ENCODE measurements at places on chromosomes 16 and 17. TPM values are rescaled to one million over a fixed set of nuclear protein-coding genes. Genes with fewer than 3 reads are reported as not detected.
A peak's percentile ranks its signal among the peaks of the same experiment; 100 is the strongest.

GRCh38 chr16:49376206-49376605 is 2.6 kb downstream of the C16orf78 start:
- DNase-seq, result no peak

GRCh38 chr17:71869841-71870545 is 250.8 kb upstream of the SOX9 start:
- no peak for DNase-seq

GRCh38 chr17:68418876-68419275 is 38.4 kb downstream of the WIPI1 start:
- DNase-seq, result no peak

Gene HSD17B2
- total RNA-seq, result not detected

Gene PRPSAP2
- total RNA-seq, result 23.8 TPM

Gene PRSS21
- total RNA-seq, result 1.4 TPM

DNA sequence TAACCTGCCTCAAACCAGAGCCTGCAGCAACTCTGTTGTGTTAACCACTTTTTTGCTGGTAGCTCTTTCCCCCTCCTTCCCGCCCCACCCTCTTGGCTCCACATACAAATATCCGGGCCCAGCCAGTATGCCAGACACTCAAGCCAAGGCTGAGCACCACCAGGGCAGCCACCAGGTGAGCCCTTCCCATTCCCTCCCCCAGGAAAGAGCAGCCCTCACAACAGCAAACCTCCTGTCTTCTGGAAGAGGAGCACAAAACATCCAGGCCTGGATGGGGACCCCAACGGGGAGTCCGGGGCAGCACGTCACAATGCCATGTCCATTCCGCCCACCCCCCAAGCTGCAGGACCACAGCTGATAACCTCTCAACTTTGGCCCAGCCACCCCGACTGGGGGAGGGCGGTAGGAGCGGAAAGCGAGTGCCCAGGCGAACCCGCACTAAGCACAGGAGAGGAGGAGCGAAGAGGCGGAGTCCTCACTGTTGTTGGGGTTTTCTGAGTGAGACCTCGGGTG is 757 bp downstream of the ORMDL3 start:
- peak; percentile 55 for DNase-seq

Gene MCRIP1
- 32.2 TPM for total RNA-seq

Gene KRTAP9-1
- not detected for total RNA-seq

Gene EVPLL
- not detected for total RNA-seq

Gene ARHGAP23
- total RNA-seq, result 0.30 TPM

- no peak for DNase-seq
Measured at GRCh38 chr17:1880851-1881630, 51.2 kb downstream of the RPA1 start.

DNA sequence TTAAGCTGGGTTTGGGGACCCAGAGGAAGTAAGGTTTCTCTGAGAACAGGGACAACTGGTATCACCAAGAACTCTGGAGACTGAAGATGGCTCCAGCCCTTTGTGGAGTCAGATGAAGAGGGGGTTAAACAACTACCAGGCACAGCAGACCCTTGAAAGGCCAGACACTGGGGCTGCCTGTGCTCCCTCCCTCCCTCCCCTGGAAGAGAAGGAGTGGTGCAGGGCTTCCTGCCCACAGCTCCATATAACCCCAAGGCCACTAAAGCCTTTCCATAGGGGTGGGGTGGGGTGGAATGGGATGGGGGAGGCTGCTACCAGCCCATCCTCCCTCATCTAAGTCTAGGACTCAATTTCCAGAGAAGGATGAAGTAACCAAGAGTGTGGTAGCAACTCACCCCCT is 66.7 kb downstream of the CCDC182 start:
- no peak for DNase-seq

DNA sequence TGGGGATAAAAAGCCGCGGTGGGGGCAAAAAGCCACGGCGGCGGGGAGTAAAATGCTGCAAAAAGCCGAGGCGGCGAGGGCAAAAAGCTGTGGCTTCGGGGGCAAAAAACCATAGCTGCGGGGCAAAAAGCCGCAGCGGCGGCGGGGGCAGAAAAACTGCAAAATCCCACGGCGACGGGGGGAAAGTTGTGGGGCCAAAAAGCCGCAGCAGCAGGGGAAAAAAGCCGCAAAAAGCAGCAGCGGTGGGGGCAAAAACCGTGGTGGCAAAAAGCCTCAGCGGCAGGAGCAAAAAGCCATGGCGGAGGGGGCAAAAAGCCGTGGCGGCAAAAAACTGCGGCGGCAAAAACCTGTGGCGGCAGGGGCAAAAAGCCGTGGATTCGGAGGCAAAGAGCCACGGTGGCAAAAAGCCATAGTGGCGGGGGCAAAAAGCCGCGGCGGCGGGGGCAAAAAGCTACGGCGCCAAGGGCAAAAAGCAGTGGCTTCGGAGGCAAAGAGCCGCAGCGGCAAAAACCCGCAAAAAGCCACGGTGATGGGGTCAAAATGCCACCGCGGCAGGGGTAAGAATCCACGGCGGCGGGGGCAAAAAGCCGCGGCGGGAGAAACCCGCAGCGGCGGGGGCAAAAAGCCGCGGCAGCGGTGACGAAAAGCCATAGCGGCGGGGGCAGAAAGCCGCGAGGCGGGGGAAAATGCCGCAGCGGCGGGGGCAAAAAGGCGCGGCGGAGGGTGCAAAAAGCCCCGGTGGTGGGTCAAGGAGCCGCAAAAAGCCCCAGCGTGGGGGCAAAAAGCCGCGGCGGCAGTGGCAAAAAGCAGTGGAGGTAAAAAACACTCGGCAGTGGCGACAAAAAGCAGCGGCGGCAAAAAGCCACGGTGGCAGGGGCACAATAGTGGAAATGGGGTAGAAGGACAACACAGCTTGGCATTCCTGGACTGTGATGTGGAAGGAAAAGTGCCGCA is 192.8 kb downstream of the SHCBP1 start:
- no peak for DNase-seq

Gene OR2C1
- not detected for total RNA-seq

DNA sequence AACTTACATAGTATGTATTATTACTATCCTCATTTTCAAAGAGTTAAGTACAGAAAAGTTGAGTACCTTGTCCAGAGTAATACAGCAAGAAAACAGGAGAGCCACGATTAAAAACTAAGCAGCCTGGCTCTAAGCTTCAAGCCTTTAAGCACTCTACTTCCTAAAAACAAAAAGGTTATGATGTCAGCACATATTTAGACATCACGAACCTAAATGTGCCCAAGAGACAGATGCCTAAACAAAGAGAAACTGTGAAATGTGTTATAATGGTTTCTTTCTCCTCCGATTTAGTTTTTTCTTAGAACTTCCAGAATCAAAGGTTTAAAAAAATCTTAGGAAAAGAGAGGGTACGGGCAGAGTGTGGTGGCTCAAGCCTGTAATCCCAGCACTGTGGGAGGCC is 151.0 kb downstream of the VPS53 start:
- no peak for DNase-seq

DNA sequence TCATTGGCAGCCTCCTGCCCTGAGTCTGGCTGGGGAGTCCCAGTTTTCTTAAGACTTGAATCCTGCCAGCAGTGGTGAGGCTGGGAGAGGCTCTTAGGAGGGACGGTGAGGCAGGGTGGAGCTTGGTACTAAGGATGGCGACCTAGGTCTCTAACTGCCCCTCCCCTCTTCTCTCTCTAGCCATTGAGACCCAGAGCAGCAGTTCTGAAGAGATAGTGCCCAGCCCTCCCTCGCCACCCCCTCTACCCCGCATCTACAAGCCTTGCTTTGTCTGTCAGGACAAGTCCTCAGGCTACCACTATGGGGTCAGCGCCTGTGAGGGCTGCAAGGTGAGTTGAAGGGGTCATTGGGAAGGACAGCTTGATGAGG is 16.4 kb downstream of the GJD3 start:
- no peak for DNase-seq

DNA sequence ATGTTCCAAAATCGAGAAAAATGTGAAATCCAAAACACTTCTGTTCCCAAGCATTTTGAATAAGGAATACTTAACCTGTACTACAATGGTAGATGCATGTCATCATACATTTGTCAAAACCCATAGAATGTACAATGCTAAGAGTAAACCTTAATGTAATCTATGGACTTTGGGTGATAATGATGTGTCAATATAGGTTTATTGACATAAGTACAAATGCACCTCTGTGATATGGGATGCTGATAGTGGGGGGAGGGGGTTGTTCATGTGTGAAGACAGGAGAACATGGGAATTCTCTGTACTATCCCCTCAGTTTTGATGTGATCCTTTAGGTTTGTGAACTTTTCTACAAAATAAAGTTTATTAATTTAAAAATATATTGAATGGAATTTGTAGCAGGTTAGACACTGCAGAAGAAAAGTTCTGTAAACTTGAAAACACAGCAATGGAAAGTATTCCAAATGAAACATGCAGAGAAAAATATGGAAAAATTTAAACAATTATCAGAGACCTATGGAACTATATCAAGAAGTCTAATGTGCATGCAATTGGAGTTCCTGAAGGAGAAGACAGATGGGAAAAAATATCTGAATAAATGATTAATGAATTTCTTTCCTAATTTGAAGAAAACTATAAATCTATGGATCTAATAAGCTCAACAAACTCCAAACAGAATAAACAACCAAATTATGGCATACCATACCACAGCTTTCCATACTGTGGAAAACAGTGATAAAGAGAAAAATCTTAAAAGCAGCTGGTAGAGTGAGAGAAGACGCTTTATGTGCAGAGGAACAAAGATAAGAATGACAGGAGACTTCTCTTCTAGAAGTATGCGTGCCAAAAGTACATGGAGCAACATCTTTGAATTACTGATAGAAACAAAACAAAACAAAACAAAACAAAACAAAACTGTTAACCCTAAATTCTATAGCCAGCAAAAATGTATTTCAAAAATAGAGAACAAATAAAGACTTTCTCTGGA is 34.7 kb upstream of the MSI2 start:
- no peak for DNase-seq

DNA sequence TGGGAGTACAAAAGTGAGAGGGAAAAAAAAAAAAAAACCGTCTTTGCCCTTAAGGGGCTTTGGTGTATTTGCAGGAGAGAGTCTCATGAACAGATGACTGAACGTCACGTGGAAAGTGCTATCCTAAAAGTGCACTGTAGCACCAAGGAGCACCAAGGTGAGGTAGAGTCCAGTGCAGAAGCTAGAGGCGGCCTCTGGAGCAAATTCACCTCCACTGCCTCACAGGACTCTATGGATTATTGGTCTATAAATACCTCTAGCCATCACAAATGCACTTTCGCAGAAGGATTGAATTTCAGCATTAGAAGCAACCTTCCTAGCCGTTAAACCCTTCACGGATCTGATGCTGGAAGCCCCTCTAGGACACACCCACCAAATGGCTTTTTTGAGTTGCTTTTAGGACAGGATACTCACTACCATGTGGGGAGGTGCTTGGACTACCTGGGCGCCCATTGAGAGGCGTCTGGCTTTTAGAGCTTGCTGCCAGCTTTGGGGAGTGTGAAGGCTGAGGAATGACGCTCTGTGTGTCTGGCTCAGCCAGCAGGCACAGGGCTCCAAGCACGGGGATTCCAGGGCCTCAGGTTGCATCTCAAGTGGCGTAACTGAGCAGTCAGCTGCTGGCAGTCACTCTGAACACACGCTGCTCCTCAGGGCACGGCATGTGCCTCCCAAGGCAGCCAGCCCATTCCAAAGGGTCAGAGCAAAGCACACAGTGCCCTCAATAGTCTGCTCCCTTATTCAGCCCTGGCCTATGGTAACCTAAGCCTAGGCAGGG is 52.7 kb downstream of the CDRT4 start:
- DNase-seq, result no peak

Gene DBNDD1
- 1.2 TPM for total RNA-seq

Gene SGSM2
- total RNA-seq, result 176 TPM

DNA sequence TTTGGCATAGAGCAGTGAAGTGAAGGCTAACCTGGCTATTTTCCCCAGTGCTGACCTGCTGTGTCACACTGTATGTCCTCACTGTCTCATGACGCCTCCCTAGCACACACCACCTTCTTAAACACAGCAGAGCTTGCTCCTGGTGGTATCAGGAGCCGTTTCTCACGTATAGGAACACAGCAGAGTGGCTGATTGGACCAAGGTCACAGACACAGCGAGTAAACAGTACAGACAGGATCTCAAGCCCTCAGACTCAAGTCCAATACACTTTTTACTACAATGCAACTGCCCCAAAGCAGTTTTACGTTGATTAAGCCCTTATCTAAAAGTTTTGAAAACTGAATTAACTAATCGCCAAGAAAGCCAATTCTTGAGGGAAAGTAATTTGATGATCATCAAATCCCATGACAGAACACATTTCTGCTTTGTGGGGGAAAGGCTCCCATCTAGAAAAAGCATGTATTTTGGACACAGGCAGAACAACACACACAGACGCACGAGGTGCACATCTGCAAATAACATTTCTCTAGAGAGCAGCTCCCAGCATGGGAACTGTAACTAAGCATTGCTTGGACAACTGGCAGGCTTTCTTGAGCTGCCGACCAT is 15.2 kb downstream of the ARHGAP17 start:
- no peak for DNase-seq

DNA sequence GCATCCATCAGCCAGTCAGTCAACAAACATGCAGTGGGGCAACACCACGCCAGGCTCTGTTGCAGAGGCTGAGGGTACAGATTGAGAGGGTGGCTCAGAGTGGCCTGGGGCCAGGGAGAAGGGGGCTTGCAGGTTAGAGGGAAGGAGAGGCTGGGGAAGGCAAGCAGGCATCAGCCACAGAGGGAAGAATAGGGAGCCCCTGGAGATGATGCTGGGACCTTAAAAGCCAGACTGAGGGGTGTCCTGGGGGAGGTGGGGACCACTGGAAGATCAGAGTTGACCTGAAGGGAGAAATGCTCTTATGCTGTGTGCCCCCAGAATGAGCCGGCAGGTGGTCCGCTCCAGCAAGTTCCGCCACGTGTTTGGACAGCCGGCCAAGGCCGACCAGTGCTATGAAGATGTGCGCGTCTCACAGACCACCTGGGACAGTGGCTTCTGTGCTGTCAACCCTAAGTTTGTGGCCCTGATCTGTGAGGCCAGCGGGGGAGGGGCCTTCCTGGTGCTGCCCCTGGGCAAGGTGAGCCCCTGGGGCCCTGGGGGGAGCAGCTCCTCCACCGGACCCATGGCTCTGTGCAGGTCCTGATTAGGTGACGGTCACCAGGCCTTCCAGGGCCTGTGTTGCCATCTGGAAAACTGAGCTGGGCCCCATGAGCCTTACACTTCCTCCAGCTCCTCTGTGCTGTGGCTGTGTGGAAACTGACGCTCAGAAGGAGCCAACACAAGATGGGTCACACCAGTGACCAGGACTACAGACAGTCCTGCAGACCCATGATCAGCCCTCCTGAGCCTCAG is 1.7 kb downstream of the CORO1A start:
- no peak for DNase-seq

Gene RNF135
- total RNA-seq, result 0.79 TPM

DNA sequence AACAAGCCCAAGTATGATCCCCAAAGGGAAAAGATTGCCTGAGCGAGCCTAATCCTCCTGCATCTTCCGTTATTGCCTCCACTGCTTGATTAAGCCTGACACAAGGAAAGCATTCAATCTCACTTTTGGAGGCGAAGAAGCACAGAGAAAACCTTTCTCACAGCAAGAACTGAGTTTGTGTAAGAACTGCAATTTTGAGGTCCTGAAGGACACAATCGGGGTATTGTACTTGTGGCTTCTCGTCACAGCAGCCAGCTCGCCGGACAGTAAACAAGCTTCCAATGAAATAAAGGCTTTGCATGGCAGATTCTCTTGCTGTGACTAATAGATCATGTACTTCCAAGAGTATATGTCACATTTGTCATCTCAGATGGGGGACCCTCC is 18.7 kb upstream of the FOXF1 start:
- no peak for DNase-seq
